Activated T-helper 17 cell treated with anti-CD3 and anti-CD28 coated beads, Interleukin-2, amount 50 U/mL, for 72 hours (primary cell): ENCODE measurements at places on chromosomes 1 and 21.

DNA sequence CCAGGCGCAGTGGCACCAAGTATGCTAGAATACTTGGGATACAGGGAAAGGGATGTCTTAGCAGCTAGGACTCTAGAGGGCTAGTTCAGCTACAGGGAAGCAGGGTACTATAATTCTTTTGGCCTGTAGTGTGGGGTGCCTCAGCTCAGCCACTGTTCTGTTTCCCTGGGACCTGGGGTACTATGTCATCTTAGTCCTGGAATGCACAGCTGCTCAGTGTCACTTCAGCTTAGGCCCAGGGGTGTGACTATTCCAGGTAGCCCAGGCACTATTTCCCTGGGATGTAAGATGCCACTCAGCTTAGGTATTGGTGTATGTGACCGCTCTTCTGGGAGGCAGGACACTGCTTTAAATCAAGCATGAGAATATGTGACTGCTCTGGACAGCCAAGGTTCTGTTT lies 34.1 kb downstream of the RGSL1 start:
- no peak for ATAC-seq

DNA sequence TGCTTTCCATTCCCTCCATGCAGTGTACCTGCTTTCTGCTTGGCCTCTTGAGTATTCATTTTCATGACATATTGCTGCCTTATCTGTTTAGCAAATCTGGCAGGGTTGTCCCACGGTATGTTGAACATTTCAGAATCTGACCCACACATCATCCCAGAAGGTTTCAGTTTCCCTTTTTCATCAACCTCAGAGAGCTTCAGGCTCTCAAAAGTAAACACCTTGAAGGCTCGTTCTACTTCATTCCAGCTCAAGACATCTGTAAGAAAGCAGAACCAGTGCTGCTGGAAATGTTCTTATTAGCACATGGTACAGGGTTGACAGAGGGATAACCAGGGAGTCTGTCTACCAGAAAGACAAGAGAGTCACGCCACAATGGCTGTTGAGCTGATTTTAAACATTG lies 103.6 kb downstream of the SPAG17 start:
- no peak for ATAC-seq

- ATAC-seq: no peak
These were observed 4.2 kb downstream of the CLIC6 start for GRCh38 chr21:34673006-34673405.

- no peak for ATAC-seq
These were observed 230.5 kb upstream of the ZRANB2 start for GRCh38 chr1:71311376-71311775.

DNA sequence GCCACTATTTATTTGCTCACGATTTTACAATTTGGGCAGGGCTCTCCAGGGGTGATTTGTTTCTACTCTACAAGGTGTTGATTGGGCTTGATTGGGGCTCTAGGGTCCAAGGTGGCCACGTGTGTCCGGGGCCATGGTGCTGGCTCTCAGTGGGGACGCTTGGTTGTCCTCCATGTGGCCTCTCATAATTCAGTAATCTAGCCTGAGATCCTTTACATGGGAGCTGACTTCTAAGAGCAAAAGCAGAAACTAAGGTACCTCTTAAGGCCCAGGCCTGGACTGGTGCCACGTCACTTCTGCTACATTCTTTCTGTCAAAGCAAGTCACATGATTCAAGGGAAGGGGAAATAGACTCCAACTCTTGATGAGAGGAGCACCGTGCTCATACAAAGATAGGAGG lies 8.1 kb upstream of the PSRC1 start:
- no peak for ATAC-seq
